ENCODE measurements at places on chromosomes 13 and 19.
A peak's percentile ranks its signal among the peaks of the same experiment; 100 is the strongest.

DNA sequence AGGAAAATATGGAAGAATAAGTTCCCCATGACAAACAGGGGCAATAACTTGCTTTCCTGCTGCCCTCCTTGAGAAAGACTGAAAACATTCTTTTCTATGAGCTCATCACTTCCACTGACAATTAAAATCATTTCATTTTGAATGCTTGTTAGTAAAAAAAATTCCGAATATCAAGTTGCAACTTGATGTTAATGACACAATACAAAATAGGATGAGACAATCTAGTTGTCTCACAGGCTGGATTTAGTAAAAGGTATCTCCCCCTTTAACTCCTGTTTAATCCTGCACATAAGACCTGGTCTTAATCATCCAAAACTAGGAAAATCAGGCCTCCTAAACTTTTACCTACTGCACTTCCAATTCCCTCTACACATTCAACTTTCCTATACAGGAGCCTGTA is 24.7 kb downstream of the IRS2 start:
- DNase-seq = no peak

DNA sequence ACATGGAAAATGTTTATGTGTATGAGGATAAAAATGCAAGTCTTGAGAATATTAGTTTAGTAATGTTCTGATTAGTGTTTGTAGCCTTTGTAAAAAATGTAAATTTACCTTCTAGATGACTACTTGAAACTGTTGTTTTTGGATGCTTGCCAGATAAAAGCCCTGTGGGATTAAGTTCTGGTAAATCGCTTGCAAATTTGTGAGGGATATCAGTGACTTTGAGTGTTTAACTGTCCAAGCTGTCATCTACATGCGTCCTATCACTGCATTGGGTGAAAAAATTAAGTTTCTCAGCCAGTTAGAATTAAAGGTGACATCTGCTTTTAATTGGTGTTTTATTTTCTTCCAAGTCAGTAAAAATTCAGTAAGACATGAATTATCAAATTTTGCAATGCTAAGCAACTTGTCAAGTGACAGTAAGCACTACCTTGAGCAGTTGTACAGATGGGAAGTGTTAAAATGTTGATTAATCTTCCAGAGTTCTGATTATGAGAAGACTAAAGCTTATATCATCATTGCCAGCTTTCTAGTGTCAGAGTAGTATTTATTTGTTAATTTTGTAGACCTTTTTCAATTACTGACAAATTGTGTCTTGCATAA is 88.0 kb downstream of the PCCA start:
- peak; percentile 76 for DNase-seq

DNA sequence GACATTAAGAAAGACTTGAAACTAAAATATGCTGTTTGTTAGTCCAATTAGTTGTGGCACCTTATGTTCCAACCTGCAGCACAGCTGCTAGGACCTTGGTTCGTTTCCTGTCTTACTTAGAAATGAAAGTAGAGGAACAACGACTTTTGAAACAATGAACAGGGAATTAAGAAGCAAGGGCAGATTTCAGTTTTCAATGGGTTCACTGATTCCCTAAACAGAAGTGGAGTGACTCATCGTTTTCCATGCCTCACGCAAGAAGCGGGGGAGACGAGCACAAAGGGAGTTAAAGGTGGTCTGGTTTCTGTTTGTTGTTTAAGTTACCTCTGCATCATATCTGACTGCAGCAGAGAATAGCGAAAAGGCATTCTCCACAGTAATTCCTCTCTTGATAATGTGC is 44.8 kb downstream of the PHF11 start:
- DNase-seq = no peak

GRCh38 chr19:45100201-45100600 is 7.2 kb downstream of the PPP1R37 start:
- no peak for DNase-seq

DNA sequence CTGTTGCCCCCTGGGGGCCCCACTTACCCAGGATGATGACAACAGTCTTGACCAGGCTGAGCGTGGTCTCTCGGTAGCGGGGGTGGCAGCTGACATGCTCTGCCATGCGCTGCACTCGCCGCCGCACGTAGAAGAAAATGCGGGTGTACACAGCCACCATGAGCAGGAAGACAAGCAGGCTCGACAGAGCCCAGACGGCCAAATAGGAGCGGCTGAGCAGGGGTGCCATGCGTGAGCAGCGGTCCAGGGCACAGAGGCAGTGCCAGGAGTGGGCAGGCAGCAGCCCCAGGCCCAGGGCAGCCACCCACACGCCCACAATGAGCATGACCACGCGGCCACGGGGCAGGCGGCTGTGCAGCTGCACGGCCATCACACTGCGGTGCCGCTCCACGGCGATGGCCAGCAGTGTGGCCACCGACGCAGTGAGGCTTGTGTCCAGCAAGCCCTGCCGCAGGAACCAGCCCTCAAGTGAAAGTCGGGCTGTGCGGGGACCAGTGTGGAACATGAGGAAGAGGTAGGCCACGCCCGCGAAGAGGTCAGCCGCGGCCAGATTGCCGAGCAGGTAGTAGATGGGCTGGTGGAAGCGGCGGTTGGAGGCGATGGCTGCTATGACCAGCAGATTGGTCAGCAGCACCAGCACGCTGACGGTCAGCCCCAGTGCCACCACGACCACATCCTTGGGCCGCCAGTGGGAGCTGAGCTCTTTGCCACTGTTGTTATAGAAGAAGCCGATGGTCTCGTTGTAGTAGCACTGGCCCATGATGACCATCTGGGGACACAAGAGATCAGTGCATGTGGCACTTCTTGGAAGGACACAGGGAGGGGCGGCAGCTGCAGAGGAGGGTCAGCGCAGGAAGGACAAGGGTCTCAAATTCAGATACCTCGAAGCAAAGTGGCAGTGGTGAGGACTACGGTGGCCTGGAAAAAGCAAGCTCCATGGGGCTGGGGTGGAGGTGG is 1.2 kb downstream of the LPAR2 start:
- DNase-seq = no peak

DNA sequence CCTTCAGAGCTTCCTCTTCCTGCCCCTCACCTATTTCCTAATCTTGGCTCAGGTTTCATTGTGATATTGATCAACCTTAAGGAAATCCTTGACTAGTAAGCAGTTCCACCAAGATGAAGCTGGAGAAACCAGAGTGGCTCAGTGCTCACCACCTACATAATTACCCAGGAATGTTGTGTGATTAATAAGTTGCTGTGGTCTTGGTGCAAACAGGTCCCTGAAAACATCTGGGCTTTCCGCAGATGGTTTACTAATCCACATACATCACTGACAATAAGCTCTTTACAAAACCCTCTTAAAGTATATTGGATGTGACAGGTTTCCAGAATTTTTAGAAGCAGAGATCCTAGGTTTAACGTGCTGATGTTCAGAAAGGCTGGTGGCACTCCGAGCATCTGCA is 8.6 kb upstream of the SERP2 start:
- DNase-seq = no peak

GRCh38 chr13:33692531-33692930 is 125.4 kb upstream of the RFC3 start:
- DNase-seq = no peak

- no peak for DNase-seq
Measured at GRCh38 chr13:66200555-66200954, 1029.6 kb downstream of the PCDH9 start.

All from NCI-H345 (cell line).